ENCODE measurements at places on chromosomes 16 and 17.

DNA sequence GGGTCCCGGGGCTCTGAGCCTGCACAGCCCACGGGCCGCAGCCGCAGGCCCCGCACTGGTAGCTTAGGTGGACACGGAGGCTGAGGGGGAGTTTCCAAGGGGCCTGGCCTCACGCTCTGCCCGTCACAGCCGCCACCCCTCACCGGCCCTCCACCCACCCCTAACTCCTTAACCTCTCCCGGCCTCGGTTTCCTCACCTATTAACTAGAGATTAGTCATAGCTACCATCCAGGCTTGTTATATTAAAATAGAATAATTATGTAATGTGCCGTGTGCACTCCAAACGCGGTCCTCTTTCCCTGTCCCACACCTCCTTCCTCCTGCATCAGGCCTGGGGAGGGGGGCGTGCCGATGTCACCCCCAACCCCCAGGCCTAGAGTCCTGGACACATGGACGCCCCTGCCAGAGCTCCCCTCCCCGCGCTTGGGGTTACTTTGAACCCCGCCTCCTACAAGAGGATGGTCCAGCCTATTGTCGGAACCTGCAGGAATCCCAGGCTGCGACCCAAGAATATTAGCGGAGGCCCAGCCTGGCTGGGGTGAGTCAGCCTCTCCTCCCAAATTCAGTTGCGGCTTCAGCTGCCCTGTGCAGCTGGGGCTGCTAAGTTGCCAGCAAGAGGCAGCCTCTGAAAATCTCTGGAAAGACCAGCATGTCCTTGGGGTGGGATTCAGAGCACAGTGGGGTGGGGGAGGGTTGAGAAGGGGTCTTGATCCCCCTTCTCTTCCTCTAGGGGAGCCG is 17.3 kb downstream of the SOCS3 start:
- no peak for DNase-seq

GRCh38 chr16:65323655-65324237 is 201.9 kb upstream of the CDH11 start:
- DNase-seq: no peak

DNA sequence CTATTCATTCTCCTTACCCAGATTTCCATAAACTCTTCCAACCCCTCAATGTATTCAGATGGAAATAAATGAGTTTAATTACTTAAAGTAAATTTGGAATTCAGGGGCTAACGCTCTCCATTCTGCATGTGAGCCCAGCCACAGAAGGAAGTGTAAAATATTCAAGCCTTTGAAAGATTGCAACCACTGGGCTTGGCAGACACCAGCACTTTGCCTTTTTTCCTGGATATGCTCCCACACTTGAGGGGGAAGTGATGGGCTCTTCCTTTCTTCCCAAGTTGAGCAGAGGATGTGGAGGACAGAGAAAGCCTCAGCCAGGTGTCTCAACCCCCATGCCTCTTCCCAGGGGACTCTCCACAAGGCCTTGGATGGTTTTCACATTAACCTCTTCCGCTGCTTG is 825.1 kb upstream of the EEF2KMT start:
- no peak for DNase-seq

GRCh38 chr17:7961421-7961820 is 29.4 kb downstream of the CNTROB start:
- DNase-seq: no peak

DNA sequence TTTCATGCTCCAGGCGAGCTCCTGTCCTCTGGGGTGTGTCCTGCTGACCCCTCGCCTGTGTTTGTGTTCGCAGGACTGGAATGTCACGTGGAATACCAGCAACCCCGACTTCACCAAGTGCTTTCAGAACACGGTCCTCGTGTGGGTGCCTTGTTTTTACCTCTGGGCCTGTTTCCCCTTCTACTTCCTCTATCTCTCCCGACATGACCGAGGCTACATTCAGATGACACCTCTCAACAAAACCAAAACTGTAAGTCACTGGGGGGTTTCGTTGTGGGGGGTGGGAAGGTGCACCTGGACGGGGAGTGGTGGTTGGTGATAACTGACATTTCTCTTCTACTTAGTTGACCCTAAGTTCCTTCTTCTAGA is 58.3 kb downstream of the ABCC1 start:
- DNase-seq: no peak

DNA sequence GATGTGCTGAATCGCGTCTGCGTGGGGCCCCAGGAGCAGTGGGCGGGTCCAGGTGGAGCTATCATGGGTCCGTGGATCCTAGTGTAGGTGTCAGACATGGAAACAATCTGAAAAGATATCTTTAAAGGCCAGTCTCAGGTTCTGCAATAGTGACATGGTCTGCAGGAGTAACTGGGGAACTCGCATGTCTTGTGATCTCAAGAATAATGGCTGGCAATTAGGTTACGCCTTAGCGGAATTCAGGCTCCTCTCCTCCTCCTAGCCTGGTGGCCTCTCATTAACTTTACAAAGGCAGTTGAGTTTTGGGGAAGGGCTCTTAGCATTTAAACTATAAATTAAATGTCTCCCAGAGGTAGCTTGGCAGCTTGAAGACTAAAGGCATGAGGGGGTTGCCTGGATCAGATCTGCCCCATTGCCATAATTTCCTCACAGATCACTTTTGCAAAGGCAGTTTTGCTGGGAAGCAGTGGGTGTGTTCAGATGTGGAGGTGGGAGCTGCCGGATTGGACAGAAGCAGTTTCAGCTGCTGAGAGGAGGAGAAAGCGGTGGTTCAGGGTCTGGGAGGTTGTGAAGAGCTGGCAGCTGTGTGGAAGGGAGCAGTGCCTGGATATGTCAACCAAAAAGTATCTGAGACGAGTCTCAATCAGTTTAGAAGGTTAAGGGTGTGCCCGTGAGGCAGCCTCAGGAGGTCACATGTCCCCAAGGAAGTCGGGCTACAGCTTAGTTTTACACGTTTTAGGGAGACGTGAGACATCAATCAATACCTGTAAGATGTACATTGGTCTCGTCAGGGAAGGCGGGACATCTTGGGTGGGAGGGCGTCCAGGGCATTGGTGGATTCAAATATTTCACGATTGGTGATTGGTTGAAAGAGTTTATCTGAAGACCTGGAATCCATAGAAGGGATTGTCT is 2.7 kb downstream of the TBCD start:
- DNase-seq: peak; percentile 33

- no peak for DNase-seq
These were observed 15.0 kb upstream of the SPHK1 start for GRCh38 chr17:76369379-76369778.

DNA sequence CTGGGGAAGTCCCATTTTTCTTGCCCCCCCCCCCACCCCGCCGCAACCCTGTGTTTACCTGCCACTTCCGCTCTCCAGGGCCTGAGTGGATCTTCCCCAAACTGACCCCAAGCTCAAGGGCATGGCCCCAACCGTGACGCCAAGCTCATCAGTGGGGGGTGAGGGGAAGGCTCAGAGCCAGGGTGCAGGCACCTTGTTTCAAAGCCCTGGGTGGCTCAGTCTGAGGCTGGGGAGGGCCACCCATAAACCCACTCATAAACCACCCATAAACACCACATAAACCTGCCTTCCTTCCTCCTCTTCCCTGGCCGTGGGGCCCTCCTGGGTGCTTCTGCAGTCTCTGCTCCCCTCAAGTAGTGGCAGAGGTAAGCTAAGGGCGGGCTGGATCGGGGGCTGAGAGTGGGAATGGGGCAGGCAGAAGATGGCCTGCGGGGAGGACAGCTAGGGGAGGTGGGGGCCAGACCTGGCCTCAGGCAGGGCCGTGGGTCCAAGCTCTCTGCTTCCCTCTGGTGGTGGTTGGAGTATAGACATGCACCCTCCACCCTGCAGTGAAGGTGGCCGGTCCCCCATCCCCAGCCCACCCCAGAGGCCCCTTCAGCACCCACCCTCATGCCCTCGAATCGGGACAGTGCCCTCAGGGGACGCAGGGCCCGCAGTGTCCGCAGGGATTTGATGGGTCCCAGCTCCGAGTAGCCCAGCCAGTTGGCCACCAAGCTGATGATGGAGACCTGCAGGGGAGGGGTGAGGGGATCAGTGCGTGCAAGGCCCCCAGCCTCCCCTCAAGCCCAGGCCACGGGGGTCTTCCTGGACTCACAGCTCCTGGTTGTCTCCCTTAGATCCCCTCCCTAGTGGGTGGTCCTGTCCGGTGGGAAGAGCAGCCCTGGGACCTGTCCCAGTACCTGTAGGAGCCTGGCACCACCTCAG is 14.6 kb upstream of the CD79B start:
- peak; percentile 62 for DNase-seq

GRCh38 chr16:84072014-84072413 is 29.4 kb upstream of the SLC38A8 start:
- DNase-seq: no peak

- no peak for DNase-seq
These were observed 16.5 kb downstream of the GLP2R start for GRCh38 chr17:9842057-9842758.

DNA sequence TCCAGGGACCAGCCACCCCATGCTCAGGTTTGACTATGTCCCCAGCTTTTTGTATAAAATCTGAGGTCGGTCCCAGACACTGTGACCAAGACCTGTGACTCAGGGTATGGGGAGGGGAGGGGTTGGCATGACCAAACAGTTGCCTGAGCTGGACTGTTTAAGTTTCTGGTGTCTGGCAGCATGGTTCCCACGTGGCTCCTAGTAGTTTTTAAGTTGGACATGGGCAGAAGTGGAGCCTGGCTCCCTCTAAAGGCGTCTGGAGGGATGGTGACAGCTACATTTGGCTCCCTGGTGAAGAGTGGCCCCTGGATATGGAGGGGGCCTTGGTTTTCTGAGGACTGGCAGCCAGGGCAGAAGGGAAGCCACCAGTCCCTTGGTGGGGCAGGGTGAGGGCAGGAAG is 7.9 kb downstream of the SMCR8 start:
- no peak for DNase-seq

DNA sequence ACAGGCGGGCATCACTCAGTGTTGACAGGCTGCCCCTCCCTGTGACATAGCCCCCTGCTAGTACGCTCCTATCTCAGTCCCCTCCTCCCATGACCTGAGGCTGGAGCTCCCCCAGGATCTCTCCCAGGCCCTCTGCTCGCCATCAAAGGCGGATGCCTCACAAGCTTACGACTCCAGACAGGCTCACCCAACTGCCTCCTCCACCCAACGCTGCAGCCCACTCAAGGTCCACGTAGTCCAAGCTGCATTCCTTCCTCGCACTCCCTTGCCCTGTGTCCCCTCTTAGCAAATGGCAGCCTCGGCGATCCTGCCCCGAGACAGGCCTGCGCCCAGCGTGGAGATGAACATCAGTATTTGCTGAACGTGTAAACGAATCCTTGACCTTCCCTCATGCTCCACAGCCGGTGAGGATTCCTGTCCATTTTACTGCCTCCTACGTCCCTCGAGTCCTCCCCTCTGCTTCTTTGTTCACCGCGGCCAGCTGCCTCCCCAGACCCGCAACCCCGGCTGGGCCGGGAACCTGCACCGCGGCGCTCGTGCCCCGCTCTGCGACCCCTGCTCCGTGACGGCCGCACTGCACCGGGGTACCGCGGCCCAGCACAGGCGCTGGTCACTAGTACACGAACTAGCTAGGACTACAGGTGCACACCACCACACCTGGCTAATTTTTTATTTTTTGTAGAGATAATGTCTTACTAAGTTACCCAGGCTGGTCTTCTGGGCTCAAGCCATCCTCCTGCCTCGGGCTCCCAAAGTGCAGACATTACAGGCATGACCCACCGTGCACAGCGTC is 838 bp upstream of the TMEM97 start:
- no peak for DNase-seq

- DNase-seq: no peak
These were observed 6.0 kb upstream of the TNFRSF13B start for GRCh38 chr17:16977932-16978331.

DNA sequence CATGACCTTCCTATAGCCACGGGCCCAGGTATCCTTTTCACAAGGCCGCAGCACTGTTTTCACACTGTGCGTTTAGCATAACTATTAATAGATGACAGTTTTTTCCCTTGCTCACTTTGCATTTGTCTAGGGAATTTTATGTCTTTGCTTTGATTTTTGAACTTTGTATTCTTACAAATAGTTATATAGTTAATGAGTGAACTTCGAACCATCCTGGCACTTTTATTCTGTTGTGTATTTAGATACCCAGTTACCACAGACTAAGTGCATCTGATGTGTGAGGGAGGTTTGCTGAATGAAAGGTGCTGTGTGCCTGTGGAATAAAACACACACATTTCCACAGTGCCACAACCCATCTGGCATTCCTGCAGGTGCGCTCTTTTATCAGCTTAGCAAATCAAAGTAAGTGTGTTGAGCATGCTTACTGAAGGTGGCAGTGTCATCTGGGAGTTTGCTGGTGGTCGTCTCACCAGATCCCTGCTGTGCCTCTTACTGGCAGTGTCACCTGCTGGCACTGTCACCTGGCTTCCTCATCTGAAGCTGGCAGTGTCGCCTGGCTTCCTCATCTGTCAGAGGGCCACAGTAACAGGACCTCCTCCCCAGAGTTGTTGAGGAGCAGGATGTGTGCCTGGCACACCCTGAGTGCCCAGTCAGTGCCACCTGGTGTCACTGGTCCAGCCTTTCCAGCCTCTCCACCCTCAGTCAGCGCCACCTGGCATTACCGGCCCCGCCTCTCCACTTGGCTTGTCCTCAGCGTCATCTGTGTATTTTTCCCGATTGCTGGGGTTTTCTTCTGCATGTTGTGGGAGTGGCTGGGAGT is 37.6 kb downstream of the USP10 start:
- no peak for DNase-seq

DNA sequence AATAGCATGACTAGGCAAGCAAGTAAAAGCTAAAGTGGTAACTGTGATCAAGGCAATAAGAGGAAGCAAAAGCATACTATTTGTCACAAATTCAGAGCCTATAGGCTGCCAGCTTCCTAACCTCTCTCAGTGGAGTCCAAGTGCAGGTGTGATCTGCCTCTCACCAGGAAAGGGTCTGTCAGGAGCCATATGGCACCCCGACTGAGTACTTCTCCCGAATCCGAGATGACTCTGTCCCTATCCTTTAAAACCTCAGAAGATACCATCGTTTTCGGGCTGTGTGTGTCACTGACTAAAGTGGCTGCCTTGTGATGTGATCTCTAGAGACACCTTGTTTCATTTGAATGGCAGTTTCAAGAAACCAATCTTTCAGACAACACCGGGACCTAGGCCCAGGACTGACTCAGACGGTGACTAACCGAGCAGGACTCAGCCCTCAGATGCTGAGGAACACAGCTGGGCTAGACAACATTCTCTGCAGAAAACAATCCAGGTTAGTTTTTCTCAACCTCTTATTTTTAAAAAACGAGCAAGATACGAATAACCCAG is 63.6 kb downstream of the SMG6 start:
- DNase-seq: no peak

DNA sequence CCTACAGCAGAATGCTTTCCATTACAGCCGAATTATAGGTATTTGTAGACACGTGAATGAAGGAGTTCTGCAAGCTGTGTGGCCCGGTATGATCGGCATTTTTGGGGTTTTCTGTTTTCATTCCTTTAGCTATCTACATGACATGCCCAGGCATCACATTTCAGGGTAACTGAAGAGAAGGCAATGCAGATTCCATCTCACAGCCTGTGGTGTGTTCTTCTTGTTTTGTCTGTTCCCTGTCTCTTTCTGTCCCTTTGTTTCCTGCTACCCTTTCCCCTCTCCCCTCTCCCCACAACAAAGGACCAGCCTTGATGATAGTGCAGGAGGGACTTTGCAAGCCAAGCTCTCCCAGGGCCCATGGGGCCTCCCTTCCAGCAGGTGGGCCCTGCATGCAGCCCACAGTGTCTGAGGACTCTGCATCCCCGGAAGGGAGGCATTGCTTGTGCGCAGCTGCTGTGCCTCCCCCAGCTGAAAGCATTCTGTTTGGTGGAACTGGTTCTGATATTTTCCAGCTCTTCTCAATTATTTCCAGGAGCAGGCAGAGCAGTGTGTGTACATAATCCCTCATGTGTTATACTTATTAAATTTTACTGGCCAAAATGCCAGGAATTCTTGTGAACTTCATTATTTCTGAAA is 207.4 kb downstream of the RPTOR start:
- no peak for DNase-seq
